ENCODE measurements at places on chromosomes 16 and 17.
A peak's percentile ranks its signal among the peaks of the same experiment; 100 is the strongest.

- peaks cover 54% of the 10 kb centered on the region for H3K36me3 ChIP-seq
- no peaks in the 10 kb centered on the region for H3K27me3 ChIP-seq
- no peak overlapping the region for H3K27ac ChIP-seq
- no peaks in the 10 kb centered on the region for H3K4me1 ChIP-seq
- no peak for DNase-seq
Measured at GRCh38 chr17:2502871-2503580, 8.7 kb downstream of the METTL16 start.

DNA sequence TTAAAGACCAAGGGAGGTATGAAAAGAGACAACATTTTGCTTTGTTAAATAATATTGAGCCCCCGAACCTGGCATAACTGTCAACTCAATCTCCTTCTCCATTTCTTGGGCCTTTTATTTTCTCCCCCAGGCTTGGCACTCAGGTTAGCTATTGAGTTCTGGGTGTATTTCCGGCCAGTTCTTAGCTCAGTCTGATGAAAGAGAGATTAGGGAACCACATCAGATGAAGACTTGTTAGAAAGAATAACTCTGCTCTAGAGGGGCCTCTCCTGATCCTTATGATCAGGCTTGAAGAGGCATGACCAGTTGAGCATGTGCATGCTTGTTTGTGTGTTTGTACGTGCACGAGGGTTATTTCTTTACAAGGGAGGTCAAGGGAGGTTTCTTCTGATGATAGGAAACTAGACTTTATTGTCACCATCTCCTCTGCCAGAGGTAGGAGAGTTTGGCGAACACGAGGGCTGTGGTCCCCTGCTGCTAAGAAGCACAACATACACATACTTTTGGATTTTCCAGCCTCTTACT is 29.2 kb upstream of the HS3ST2 start:
- DNase-seq: no peak
- no peak overlapping the region for H3K27ac ChIP-seq
- no peaks in the 10 kb centered on the region for H3K36me3 ChIP-seq
- no peaks in the 10 kb centered on the region for H3K27me3 ChIP-seq
- no peak overlapping the region for H3K4me3 ChIP-seq
- no peaks in the 10 kb centered on the region for H3K4me1 ChIP-seq

DNA sequence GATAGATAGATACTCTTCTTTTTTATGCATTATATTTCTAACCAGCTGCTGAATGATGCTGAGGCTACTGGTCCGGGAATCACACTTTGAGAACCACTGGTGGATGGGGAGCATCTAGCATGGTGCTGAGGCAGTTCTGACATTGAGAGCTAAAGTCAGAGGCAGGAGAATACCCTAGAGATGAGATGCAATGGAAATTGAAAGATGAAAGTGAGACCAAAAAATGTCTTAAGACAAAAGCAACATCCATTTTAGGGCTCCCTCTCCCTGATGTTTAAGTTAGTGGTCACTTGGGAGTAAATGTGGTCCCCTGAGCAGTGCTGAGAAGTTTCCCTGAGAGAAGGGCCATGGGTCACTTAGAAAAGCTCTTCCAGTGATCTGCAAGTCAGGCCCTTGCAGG is 6.8 kb downstream of the PCTP start:
- H3K36me3 ChIP-seq: no peaks in the 10 kb centered on the region
- no peak overlapping the region for H3K4me3 ChIP-seq
- H3K4me1 ChIP-seq: no peaks in the 10 kb centered on the region

DNA sequence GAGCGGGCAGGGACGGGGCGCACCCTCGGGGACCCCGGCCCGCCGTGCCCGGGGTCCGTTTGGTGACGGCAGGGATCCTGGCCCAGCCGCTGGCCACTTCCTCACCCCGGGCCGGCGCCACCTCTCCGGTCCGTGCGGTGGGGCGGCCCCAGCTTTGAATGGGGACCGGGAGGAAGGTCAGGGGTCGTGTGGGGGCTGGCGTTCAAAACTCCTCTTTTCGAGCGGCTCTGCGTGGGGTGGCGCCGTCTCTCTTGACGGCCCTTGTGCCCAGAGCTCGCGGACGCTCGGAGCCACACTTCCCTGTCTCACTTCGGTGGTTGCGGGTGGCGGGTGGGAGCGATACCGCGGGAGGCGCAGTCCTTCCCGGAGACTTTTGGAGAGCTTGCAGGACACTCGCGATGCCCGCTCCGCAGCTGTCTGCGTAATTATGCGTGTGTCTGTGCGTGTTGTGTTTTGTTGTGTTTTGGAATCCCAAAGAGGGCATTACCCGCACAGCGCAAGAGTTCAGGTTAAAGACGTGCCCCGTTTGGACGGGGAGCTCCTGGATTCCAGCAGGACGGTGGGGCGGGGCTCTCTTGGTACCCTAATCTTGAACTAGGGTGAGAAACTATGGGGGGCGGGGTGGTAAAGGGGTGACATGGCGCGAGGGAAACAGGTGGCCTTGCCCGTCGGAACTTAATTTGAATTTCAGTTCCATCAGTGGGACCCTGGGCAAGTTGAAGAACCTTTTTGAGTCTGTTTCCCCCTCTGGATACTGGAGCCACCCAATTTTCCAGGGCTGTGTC is 637 bp downstream of the PLCG2 start:
- H3K4me1 ChIP-seq: no peaks in the 10 kb centered on the region
- H3K27me3 ChIP-seq: peaks cover 18% of the 10 kb centered on the region
- H3K27ac ChIP-seq: no peak overlapping the region
- H3K36me3 ChIP-seq: no peaks in the 10 kb centered on the region
- no peak for DNase-seq

GRCh38 chr17:63975541-63976092 is 2.9 kb upstream of the SCN4A start:
- no peak for DNase-seq
- H3K4me1 ChIP-seq: no peaks in the 10 kb centered on the region
- H3K36me3 ChIP-seq: no peaks in the 10 kb centered on the region

GRCh38 chr16:6891496-6891895 is 441.1 kb upstream of the RBFOX1 start:
- no peak for DNase-seq
- H3K4me1 ChIP-seq: no peaks in the 10 kb centered on the region
- no peaks in the 10 kb centered on the region for H3K27me3 ChIP-seq
- no peak overlapping the region for H3K4me3 ChIP-seq
- no peak overlapping the region for H3K27ac ChIP-seq

- peaks cover 60% of the 10 kb centered on the region for H3K27me3 ChIP-seq
- no peak within 1 kb of the TSS for H3K27ac ChIP-seq
- no peaks in the 10 kb centered on the region for H3K4me1 ChIP-seq
- H3K4me3 ChIP-seq: peak within 1 kb of the TSS; percentile 68
- no peaks in the 10 kb centered on the region for H3K36me3 ChIP-seq
- peak; percentile 87 for DNase-seq
Measured at GRCh38 chr17:2054512-2055291, at the start of gene HIC1. HIC1 (plus strand) TSS chr17:2055103; CDS start chr17:2056691, 1,588 bp downstream.

DNA sequence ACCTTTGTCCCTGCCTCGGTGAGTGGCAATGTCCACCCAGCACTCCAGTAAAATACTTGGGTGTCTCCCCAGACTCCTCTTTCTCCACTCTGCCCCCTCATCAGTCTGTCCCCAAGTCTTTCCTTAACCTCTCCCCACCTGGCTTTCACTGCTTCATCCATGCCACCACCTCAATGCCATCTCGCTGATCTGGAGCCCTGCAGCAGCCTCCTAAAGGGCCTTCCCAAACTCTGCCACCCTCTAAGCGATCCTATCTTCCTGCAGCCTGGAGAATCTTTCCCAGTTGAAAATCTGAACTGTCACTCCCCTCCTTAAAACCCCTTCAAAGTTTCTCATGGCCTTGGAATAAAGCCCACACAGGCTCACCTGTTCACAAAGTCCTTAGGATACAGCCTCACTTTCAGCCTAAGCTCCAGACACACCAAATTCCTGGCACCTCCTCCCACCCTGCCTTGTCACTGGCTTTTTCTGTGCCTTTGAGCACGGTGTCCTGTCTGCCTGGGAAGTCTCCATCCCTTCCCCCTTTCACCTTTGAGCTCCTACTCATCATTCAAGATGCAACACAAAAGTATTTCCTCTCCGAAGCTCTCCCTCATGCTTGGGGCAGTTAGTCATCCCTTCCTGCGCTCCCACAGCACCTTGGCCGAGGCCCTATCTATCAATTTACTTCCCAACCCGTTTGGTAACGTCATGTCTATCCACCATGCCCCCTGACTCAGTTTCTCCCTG is 2.8 kb downstream of the WNK4 start:
- DNase-seq: no peak
- H3K4me3 ChIP-seq: peak overlapping the region; percentile 58

DNA sequence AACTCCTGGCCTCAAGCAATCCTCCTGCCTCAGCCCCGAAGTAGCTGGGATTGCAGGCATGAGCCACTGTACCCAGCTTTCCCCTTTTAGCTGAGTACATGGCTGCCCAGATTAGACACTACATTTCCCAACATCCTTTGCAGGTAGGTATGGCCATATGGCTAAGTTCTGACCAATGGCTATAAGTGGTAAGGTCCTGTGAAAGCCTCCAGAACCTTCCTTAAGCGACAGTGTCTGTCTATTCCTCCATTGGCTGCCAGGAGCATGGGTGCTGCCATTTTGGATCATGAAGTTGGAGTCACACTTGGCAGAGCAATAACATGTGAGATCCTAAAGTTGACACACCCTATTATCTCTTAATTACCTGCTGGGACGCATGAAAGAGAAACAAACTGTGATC is 24.4 kb upstream of the CRHR1 start:
- H3K4me1 ChIP-seq: no peaks in the 10 kb centered on the region
- DNase-seq: no peak
- no peak overlapping the region for H3K27ac ChIP-seq
- H3K4me3 ChIP-seq: no peak overlapping the region

DNA sequence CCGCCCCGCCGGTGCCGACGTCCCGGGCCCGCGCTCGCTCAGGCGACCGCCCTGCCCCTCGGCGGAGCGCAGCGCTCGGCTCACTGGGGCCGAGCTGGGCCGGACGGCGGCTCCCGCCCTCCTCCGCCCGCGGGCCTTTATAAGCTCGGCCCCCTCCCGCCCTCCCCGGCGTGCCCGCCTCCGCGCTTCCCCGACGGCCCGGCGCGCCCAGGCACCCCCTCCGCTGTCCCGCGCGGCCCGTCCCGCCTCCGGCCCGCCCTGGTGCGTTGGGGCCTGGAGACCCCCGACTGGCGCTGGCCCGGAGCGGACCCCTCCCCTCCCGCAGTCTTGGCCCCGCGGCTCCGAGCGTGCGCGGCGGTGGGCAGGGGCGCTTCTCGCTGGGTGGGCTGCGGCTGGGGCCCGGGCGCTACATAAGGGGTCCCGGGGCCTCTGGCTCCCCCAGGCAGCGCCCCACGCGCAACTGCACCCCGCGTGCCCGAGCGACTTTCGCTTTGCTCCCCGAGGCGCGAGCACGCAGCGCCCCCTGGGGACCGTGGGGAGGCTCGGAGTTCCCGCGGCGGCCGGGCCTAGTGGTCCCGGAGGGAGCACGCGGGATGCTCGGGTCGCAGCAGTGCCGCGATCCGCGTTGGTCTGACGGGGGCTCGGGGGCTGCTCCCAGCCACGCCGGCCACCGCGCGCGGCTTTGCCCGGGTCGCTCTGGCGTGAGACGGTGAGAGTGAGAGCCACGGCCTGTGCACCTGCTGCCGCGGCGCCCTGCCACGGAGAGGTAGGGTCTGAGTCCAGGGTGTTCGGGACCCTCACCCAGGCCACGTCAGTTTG is at the start of gene PIEZO1:
PIEZO1 (minus strand) TSS at position 115 of the 819 bp plus-strand sequence. CDS start 256 bp downstream, outside the sequence.
- H3K4me1 ChIP-seq: no peaks in the 10 kb centered on the region
- H3K4me3 ChIP-seq: peak within 1 kb of the TSS; percentile 73
- no peak within 1 kb of the TSS for H3K27ac ChIP-seq
- H3K27me3 ChIP-seq: no peaks in the 10 kb centered on the region
- DNase-seq: no peak

GRCh38 chr17:39772987-39773934 is 35.5 kb downstream of the GRB7 start:
- H3K27ac ChIP-seq: no peak overlapping the region
- H3K4me1 ChIP-seq: no peaks in the 10 kb centered on the region
- DNase-seq: no peak
- no peaks in the 10 kb centered on the region for H3K27me3 ChIP-seq
- no peak overlapping the region for H3K4me3 ChIP-seq

- H3K36me3 ChIP-seq: no peaks in the 10 kb centered on the region
- H3K27ac ChIP-seq: no peak overlapping the region
- H3K4me3 ChIP-seq: no peak overlapping the region
- no peak for DNase-seq
- peaks cover 13% of the 10 kb centered on the region for H3K27me3 ChIP-seq
Measured at GRCh38 chr17:34411646-34412421, 48.8 kb upstream of the CCL1 start.

- no peak for DNase-seq
- H3K27ac ChIP-seq: no peak overlapping the region
- no peaks in the 10 kb centered on the region for H3K36me3 ChIP-seq
- no peak overlapping the region for H3K4me3 ChIP-seq
- H3K27me3 ChIP-seq: no peaks in the 10 kb centered on the region
- no peaks in the 10 kb centered on the region for H3K4me1 ChIP-seq
Measured at GRCh38 chr17:70717042-70717441, 547.7 kb downstream of the KCNJ2 start.

DNA sequence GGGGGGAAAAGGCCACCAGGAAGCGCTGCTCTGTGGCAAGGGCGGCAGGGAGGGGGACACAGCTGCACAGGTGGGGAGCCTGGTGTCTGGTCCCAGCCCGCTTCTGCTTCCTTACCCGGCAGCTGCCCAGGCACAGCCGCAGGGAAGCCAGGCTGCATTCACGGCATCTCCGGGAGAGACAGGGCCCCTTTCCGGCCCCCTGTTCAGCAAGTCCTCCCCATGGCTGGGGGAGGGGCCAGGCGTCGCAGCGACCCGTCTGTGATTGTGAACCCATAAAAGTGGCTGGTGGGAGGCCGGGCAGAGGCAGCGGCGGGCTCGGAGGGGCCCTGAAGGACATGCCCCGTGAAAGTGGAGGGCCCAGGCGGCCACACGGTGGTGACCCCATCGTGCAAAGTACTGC is 28.7 kb downstream of the SOX8 start:
- DNase-seq: no peak
- H3K4me1 ChIP-seq: no peaks in the 10 kb centered on the region
- no peak overlapping the region for H3K4me3 ChIP-seq
- no peaks in the 10 kb centered on the region for H3K36me3 ChIP-seq
- no peaks in the 10 kb centered on the region for H3K27me3 ChIP-seq
- H3K27ac ChIP-seq: no peak overlapping the region

- no peak for DNase-seq
- no peaks in the 10 kb centered on the region for H3K4me1 ChIP-seq
- no peak overlapping the region for H3K27ac ChIP-seq
- no peaks in the 10 kb centered on the region for H3K36me3 ChIP-seq
- no peak overlapping the region for H3K4me3 ChIP-seq
Measured at GRCh38 chr17:29563816-29564215, 3.0 kb downstream of the ABHD15 start.

- no peaks in the 10 kb centered on the region for H3K4me1 ChIP-seq
- H3K36me3 ChIP-seq: peaks cover 86% of the 10 kb centered on the region
- no peak overlapping the region for H3K27ac ChIP-seq
- H3K27me3 ChIP-seq: no peaks in the 10 kb centered on the region
Measured at GRCh38 chr16:22323173-22323958, 26.2 kb downstream of the POLR3E start.

GRCh38 chr17:81208651-81209050 is 14.1 kb downstream of the CEP131 start:
- H3K4me3 ChIP-seq: no peak overlapping the region
- H3K27me3 ChIP-seq: no peaks in the 10 kb centered on the region
- H3K36me3 ChIP-seq: peaks cover 33% of the 10 kb centered on the region
- no peak for DNase-seq
- no peaks in the 10 kb centered on the region for H3K4me1 ChIP-seq

- H3K4me3 ChIP-seq: no peak overlapping the region
- peaks cover 36% of the 10 kb centered on the region for H3K36me3 ChIP-seq
- H3K4me1 ChIP-seq: no peaks in the 10 kb centered on the region
- no peak for DNase-seq
Measured at GRCh38 chr17:42700586-42701289, 18.4 kb downstream of the CNTNAP1 start.

GRCh38 chr16:55487048-55487803 is 8.2 kb downstream of the MMP2 start:
- H3K4me3 ChIP-seq: no peak overlapping the region
- no peak overlapping the region for H3K27ac ChIP-seq
- H3K36me3 ChIP-seq: peaks cover 25% of the 10 kb centered on the region
- H3K4me1 ChIP-seq: no peaks in the 10 kb centered on the region
- no peaks in the 10 kb centered on the region for H3K27me3 ChIP-seq

Data from H9 (cell line).